ENCODE measurements at places on chromosomes 12 and 14. TPM values are rescaled to one million over a fixed set of nuclear protein-coding genes. Genes with fewer than 3 reads are reported as not detected.

Gene MUCL1
- total RNA-seq, result not detected

Gene TAS2R8
- 0.09 TPM for total RNA-seq

Gene HNF1A
- 27.0 TPM for total RNA-seq

Gene UNC79
- total RNA-seq, result not detected

Gene TMTC3
- total RNA-seq, result 22.5 TPM

Gene C14orf93
- 11.4 TPM for total RNA-seq

Gene MIP
- not detected for total RNA-seq

Gene EAPP
- 110 TPM for total RNA-seq

Gene FITM1
- 5.8 TPM for total RNA-seq

Gene JDP2
- 8.9 TPM for total RNA-seq

Gene TAS2R31
- 6.5 TPM for total RNA-seq

Gene PMCH
- not detected for total RNA-seq

Gene TESPA1
- total RNA-seq, result not detected

Gene PLEKHH1
- total RNA-seq, result 8.6 TPM

Gene KRT74
- total RNA-seq, result not detected

Gene KIF21A
- 39.7 TPM for total RNA-seq

Gene KIF5A
- 1.1 TPM for total RNA-seq

Gene ZDHHC22
- total RNA-seq, result not detected

Gene MAP3K9
- 4.5 TPM for total RNA-seq

Gene SERPINA12
- not detected for total RNA-seq

Gene ZCRB1
- 76.2 TPM for total RNA-seq

Gene AEBP2
- total RNA-seq, result 33.0 TPM

Gene KRT6A
- not detected for total RNA-seq

Gene PLEKHD1
- total RNA-seq, result not detected

Gene OLR1
- total RNA-seq, result not detected

Gene PRPH
- not detected for total RNA-seq
